ENCODE measurements at places on chromosomes 12 and 14.

- DNase-seq = no peak
These were observed 3.1 kb upstream of the WDR89 start for GRCh38 chr14:63644741-63645140.

DNA sequence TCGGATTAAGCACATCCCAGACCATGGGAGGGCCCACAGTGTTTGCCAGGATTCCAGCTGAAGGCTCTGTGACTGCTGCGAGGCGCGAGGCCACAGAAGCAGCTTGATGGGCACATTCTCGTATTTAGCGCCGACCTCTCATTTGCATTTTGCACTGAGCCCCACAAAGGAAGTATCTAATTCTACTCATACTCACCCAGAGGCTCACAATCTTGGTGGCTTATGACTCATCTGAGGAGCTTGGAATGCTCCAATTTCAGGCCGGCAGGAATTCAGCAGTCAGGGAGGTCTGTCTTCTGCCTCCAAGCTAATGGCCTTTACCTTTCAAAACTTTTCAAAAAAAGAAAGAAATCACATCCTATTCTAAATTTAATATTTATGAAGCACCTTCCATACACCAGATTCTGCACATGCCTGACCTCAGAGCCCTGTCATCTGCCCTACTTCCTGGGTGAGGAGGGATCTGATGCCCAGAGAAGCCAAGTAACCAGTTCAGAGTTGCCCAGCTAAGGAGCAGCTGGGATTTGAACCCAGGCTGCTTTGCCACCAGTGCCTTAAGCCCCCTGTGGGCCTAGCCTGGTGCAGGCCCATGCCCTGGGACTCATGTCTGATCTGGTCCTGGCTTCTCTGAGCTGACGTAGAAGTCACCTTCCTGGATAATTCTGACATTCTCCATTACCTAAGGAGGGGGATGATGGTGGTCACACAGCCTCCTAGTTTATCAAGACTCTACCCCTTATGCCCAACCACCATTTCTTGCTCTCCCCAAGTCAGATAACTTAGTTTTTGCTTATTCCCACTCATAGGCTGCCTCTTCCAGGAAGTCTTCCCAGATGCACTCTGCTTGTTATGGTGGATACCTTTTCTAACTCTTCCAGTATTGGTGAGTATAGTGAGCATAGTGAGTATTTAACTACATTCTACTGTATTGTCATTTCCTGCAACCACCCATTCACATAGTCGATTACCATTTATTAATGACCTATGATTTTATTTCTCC is 198.9 kb downstream of the RBM19 start:
- DNase-seq = no peak

DNA sequence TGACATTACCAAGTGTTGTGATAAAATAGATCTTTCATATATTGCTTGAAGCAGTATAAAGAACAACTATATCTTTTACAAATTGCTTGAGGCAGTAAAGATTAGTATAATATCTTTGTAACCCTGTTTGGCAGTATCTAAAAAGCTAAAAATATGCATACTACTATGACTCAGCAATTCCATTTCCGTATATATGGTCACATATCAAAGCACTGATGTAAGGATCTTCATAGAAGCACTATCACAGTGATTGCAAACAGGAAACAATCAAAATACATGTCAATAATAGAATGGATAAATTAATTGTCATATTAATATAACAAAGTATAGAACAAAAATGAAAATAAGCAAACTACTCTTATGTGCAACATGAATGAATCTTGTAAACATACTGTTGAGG is 158.4 kb upstream of the IGF1 start:
- no peak for DNase-seq

DNA sequence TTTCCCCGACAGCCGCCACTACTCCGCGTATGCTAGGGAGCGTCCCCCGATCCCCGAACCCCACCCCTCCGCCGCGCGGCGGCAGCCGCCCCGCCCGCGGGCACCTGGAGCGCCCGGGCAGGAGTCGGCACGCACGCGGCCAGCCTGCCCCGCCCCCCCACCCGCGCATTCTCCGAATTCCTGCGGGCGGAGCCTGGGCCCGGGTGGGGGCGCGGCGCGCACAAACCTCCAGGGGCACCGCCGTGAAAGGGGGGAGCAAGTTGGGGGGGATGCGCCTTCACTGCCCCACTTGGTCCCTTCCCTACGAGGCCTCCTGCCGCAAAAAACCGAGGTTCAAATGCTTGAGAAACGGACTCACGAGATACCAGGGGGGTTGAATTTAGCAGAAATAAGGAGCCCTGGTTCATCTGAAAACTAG is 1.7 kb downstream of the AJUBA start:
- DNase-seq = no peak

DNA sequence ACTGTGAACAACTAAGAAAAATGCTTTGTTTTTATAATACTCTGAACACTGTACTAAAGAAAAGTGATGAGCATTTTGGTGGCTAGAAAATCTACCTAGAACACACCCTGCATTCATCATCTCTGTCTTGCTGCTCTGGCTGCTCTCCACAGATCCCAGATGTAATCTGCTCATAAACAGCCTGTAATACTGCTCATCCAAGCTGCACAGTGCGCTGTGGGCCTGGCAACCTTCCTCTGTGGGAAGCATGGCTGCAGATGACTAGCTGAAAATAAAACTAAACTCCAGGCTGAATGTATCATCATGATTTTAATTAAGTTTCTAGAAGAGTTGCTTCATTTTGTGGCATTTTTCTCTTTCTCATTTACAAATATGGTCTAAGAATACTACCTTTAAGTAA is 200.7 kb downstream of the SLC2A13 start:
- DNase-seq = peak; percentile 51

Data from caudate nucleus (tissue), 63 donors.